ENCODE measurements at places on chromosomes 3 and 15.

DNA sequence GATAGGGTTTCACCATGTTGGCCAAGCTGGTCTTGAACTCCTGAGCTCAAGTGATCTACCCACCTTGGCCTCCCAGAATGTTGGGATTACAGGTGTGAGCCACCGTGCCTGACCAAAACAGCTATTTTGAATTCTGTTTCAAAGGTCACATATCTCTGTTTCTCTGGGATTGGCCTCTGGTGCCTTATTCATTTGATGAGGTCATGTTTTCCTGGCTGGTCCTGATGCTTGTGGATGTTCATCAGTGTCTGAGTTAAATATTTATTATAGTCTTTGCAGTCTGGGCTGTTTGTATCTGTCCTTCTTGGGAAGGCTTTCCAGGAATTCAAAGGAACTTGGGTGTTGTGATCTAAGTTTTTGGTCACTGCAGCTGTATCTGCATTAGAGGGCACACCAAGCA lies 5.1 kb downstream of the PATL2 start:
- DNase-seq: no peak

GRCh38 chr15:45121020-45121419 lies 6.9 kb downstream of the DUOXA2 start:
- no peak for DNase-seq

DNA sequence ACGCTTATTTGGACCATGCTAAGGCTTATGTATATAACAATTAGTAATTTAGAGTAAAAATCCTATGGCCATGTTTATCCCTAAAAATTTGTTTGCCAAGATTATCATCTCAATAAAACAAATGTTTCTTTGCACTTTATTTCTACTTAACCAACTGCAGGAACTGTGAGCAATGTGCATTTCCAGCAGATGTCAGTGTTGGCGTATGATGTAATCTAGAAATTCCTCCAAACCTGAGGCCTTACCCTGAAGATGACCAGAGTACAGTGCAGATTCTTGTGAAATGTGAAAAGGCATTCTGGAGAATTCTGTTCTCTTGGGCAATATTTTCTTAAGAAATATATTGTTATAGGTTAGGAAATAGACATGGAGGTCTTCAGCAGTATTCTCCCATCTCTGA lies 205.9 kb downstream of the MBNL1 start:
- DNase-seq: no peak

- DNase-seq: no peak
These were observed 17.1 kb downstream of the GBE1 start for GRCh38 chr3:81744366-81744765.

DNA sequence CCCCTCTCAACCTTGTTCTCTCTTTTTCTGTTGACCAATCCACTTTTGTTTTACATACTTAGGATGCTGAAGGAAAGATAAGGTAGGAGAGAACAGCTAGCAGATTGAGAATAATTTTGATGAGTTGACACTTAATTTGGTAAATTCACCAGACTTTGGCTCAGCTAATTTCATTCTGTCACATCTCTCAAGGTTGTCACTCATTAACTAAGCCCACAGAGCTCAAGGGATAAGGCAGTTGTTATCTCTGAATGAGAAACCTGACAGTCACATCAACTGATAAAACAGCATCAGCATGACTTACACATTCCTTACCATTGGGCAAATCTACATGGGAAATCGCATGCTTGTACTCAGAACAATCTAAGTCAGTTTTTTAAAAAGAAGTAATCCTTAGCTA lies 591.4 kb downstream of the NLGN1 start:
- DNase-seq: no peak

GRCh38 chr3:62013951-62014350 lies 359.4 kb downstream of the FEZF2 start:
- no peak for DNase-seq

DNA sequence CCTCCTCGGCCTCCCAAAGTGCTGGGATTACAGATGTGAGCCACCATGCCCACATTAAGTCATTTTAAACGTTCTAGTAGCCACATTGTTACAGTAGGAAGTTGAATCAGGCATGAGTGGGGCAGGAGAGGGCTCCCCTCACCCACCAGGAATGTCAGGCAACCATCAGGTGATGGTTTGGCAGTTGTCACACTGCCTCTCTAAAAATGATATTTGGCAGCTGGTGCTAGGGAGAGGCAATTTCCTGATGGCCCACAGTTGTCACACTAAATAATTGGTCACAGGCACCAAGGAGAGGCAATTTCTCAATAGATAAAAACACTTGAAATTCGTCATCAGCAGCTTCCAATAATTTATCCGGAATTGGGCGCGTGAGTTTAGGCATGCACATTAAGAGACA lies 79.2 kb upstream of the ABHD2 start:
- DNase-seq: no peak

DNA sequence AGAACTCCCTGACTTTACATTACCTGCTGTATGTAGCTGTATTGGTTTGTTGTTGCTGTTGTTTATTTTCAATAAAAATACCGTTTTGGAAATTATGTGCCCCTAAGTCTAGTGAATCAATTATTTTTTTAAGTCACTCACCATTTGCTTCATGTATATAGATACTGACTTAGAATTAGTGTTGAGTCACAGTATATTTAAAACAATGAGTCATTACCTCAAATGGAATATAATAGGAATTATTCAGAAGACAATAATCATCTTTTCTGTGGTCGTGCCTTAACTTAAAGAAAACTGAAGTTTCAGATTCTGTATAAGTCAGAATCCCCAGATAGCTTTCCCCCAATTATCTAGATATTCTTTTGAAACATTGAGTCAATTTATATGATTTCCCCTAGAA lies 21.0 kb upstream of the ALDH1A2 start:
- DNase-seq: no peak

GRCh38 chr15:42385206-42385979 lies 26.1 kb downstream of the CAPN3 start:
- no peak for DNase-seq

DNA sequence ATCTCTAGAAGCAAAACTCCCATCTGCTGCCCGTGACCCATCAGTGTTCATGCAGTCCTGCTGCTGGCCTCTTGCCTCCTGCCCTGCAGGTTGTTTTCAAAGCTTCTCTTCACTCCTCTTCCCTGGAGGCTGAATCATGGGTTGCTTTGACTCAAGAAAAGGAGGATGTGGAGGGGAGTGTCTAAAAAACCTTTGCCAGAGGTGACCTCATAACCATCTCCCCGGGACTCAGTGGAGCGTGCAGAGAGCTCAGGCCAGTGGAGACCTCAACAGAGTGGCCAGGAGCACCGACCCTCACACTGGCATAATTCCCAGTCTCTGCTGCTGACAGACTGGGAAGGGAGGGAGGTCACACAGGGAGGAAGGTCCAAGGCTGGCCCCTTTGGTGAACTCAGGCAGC lies 60.9 kb upstream of the ITGA11 start:
- DNase-seq: no peak

- DNase-seq: no peak
These were observed 7.1 kb downstream of the ALG3 start for GRCh38 chr3:184241447-184242296.

- DNase-seq: no peak
These were observed 5.6 kb upstream of the ISLR start for GRCh38 chr15:74167891-74168331.

- no peak for DNase-seq
These were observed 11.2 kb downstream of the CD200R1 start for GRCh38 chr3:112963683-112964082.

DNA sequence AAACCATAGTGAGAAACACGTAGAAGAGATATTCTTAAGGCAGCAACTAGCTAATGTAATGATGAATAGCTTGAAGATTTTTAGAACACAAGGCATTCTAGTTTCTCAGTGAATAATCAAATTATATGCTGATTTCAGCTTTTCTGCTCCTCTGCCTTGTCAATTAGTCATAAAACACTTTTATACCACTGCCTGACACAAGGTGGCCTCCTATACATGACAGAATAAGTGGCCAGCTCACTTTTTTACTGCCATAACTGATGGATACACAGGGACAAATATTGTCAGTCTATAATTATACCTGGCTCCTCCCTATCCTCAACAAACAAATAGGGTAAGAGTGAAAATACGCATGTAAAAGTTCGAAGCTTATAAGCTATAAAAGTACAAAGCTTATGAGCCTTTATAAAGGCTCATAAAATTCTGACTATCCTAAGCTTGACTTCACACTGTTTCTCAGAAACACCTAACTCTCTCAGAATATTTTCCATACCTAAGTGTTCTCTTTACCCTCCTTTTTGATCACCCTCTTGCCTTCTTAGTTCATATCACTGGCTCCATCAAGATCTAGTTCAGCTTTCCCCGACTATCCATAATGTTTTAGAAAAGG lies 81.6 kb downstream of the HERC1 start:
- DNase-seq: peak; percentile 5

DNA sequence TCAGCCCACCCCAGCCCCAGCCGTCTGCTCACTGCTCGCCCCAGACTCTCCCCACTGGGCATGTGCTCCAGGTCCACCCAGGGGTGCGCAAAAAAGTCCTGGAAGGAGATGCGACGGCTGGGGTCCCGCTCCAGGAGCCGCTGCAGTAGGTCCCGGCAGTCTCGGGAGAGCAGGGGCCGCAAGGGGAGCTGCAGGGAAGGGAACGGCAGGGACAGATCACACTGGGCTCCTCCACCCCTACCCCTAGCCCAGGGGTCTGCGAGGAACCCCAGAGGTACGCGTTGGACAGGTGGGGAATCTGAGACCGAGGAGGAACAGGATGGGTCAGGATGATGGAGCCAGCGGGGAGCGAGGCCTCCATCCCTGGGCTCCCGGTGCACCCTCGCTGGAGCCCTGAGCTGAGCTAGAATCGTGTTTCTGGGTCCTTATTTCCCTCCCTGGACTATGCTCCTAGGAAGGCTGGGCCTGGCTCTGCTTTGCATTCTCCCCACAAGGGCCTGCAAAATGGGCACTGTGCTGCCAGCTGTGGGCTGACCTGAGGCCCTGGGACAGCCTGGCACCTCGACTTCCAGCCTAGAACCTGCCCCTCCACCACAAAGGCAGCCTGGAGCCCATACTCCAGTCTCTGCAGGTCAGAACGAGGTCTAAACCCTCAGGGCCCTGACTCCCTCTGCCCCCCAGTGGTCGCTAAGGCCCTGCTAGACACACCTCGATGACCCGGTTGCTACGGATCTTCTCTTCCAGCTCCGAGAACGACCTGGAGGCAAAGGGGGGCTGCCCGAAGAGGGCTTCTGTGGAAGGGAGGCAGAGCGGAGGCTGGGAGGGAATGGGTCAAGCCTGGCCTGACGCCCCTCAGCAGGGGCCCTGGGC lies 3.2 kb downstream of the ULK3 start:
- no peak for DNase-seq

GRCh38 chr15:98943601-98944151 lies 63.9 kb downstream of the PGPEP1L start:
- DNase-seq: no peak

GRCh38 chr3:165446555-165446954 lies 250.4 kb upstream of the SLITRK3 start:
- no peak for DNase-seq

- no peak for DNase-seq
These were observed 203.6 kb upstream of the WNT5A start for GRCh38 chr3:55690726-55691125.

GRCh38 chr3:123595396-123596180 lies 10.7 kb upstream of the HACD2 start:
- DNase-seq: no peak

GRCh38 chr3:38967693-38967989 lies 84.1 kb downstream of the SCN11A start:
- no peak for DNase-seq

DNA sequence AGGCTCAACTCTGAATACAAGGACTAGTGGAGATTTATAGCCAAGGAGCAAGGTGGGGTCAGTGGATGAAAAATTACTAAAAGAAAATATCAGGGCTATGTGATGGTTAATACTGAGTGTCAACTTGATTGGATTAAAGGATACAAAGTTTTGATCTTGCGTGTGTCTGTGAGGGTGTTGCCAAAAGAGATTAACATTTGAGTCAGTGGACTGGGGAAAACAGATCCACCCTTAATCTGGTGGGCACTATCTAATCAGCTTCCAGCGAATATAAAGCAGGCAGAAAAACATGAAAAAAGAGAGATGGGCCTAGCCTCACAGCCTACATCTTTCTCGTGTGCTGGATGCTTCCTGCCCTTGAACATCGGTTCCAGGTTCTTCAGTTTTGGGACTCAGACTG lies 14.4 kb upstream of the SENP7 start:
- DNase-seq: no peak

GRCh38 chr15:50028326-50028725 lies 90.7 kb downstream of the ATP8B4 start:
- DNase-seq: no peak

GRCh38 chr15:35168464-35168863 lies 83.4 kb upstream of the NANOGP8 start:
- no peak for DNase-seq

GRCh38 chr3:109072194-109072593 lies 45.7 kb downstream of the MORC1 start:
- DNase-seq: no peak

DNA sequence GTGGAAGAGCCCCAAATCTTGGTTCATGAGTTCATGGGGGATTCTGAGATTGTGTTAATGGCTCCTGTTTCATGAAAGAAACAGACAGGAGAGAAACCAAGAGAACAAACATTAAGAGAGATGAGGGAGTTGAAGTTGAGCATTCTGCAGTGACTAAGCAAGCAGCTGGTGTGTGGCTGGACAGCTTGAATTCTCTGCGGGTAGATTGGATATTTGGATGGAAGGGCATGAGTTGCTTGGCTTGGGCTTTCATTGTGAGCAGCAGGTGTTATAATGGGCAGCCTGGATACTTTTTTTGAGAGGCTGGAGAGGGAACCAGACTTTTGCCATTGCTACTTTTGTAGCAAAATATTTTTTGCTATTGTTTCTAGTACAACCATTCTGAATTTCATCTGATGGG lies 346.8 kb upstream of the SATB1 start:
- DNase-seq: no peak

DNA sequence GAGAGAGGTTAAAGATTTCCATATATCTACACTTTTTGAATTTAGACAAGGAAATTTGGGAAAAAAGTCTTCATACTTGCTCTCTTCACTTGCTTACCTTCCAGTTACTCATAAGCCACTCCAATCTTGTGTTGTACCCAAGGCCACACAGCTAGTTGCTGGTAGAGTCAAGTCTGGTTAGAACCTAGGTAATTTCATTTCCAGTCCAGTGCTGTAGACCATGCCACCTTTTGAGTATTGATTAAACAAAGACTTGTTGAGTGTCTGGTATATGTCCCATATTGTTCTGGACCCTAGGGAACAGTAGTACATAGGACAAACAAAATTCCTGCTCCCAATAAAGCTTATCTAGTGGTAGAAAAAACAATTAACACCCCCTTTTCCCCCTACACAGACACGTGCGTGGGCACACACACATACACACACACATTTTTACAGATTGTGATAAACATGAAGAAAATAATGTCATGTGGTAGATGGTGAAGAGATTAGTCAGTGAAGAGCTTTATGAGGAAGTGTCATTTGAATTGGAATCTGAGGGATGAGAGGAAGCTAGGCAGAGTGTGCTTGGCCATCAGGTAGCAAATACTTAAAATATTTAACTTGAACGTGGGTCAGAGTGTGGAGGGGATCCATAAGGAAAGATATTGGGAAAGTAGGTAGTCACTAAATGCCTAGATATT lies 2.1 kb downstream of the CMC1 start:
- no peak for DNase-seq
